ENCODE measurements at places on chromosomes 2 and 18.

GRCh38 chr2:55721596-55722215 is 28.1 kb upstream of the PNPT1 start:
- DNase-seq = no peak

GRCh38 chr2:83233326-83233725 is 1225.8 kb downstream of the SUCLG1 start:
- DNase-seq = no peak

DNA sequence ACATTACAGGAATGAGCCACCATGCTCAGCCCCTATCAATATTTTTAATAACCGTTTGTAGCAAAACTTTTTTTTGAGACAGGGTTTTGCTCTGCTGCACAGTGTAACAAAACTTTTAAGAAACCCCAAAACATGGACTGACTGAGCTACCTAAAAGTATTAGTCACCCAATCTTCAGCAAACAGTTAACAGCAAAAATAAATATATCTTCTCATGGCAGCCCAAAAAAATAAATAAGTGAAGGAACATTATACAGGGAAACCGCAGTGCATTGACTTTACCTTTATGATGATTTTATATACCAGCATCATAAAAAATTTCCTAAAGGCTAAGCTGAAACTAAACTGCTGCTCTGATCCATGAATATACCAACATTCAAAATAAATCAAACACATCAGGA is 424.6 kb downstream of the METTL4 start:
- no peak for DNase-seq

DNA sequence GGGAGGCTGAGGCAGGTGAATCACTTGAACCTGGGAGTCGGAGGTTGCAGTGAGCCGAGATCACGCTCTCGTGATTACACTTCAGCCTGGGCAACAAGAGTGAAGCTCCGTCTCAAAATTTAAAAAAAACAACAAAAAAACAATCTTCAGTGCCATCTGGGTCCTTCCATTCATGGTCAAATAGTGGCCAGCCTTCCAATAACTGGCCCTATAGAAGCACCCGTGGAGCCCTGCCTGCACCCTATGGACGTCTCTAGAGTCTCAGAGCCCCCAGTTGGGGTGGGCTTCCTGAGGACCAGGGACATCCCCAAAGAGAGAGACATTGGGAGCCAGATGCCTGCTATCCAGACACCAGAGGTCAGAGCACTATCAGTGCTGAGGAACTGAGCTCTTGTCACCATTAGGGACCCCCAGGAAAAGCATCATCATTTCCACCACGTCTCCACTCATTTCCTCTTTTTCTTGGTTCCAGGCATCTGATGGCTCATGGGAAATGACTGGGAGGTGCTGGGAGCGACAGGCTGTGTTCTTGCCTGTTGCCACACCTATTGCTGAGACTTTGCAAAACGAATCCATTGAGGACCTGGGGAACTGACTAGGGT is 9.4 kb downstream of the NEU2 start:
- DNase-seq = no peak

- no peak for DNase-seq
Observed at GRCh38 chr18:54780285-54780861, 47.9 kb upstream of the RAB27B start.

GRCh38 chr18:58254873-58255511 is 211.0 kb downstream of the NEDD4L start:
- peak; percentile 59 for DNase-seq

DNA sequence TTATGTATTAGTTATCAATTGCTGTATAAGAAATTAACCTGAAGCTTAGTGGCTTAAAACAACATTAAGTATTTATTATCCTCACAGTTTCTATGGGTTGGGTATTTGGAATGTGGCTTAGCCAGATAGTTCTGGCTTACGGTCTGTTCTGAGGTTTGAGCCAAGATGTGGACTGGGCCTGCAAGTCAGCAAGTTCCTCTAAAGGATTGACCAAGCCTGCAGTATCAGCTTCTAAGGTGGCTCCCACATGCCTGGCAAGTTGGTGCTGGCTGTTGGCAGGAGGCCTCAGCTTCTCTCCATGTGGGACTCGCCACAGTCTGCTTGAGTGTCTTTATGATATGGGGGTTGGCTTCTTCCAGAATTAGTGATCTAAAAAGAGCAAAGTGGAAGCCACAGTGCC is 45.0 kb upstream of the TCF4 start:
- no peak for DNase-seq

- DNase-seq = no peak
Observed at GRCh38 chr18:58251416-58251815, 207.4 kb downstream of the NEDD4L start.

GRCh38 chr2:227221120-227221519 is 56.7 kb downstream of the COL4A3 start:
- DNase-seq = no peak

- no peak for DNase-seq
Observed at GRCh38 chr2:172623249-172623965, 67.5 kb downstream of the PDK1 start.

DNA sequence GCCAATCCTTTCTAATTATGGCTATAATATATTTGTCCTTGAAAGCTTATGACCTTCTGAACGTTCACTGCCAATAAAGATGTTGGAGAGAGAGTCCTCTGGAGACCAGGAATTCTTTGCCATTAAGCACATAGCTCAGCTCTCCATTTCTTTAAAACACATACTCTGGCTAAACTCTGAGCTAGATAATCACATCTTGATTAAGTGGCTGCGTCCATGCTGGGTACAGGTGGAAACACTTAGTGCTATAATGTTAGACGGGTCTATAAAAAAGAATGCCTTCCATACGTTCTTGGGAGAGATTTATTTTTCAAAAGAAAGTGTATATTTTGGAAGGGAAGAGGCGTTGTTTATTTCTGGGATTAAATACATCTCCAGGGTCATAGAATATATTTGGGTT is 314.5 kb downstream of the LPIN1 start:
- no peak for DNase-seq

DNA sequence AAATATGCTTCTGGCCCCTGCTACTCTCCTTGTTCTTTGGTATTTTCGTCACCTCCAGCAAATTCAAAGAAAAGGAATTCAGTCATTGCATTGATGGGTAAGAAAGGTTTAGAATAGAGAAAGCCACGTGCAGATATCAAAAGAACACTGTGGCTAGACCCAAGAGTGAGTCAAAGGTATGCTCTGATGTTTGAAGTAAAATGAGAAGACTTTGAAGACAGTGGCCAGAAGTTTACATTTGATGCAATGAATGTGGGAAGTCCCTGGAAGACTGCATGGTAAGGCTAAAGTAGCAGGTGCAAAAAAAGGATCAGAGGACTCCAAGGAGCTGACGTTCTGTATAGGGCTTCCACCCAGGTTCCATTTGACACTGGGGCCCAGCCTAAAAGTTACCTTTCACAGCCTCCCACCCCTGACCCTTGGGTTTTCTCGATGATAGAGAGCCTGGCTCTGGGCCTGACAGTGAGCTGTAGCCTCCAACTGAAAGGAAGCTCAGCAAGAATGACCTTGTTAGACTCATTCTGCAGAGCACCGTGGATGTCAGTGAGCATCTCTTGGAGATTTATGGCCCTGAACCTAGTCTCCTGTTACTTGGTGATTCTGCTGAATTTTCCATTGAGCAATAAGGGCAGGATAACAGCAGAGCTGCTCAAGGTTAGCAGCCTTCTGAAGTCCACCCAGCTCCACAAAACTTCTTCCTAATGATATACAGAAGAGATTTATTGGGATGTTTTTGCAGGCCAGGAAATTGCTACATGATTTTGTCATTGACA is 223.7 kb upstream of the RBBP8 start:
- peak; percentile 67 for DNase-seq

DNA sequence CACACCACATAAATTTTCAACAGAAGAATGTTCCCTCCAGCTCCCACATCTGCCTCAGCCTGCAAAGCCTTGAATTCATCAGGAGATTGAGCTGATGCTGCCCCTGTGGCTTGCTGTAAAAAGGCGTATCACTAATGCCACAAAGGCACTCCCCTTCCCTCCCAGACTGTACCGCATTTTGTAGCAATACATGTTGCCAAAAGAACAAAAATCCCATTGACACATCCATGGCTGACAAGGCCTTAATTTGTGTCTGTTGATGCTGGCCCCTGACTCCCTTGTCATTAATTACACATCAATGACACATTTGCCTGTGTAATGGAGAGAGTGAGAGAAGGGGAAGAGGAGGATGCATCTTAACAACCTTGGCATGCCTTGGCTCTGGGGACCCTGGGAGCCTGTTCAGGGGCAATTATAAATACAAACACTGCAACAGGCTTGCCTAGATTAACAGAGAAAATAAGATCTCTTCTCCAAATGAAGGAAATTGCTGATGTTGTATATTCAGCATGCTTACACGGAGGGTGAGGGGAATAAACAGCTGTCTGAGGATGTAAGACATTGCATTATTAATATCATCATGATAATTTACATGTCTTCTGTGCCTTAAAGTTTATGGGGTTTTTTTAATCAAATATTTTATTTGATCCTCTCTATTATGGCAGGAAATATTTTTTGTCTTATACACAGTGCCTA is 264.0 kb downstream of the SUCLG1 start:
- no peak for DNase-seq

- DNase-seq = no peak
Observed at GRCh38 chr2:69505710-69506109, 68.5 kb upstream of the NFU1 start.

GRCh38 chr2:150585221-150585971 is 97.9 kb upstream of the RND3 start:
- DNase-seq = no peak

- no peak for DNase-seq
Observed at GRCh38 chr2:27849558-27850205, 40.5 kb downstream of the RBKS start.

DNA sequence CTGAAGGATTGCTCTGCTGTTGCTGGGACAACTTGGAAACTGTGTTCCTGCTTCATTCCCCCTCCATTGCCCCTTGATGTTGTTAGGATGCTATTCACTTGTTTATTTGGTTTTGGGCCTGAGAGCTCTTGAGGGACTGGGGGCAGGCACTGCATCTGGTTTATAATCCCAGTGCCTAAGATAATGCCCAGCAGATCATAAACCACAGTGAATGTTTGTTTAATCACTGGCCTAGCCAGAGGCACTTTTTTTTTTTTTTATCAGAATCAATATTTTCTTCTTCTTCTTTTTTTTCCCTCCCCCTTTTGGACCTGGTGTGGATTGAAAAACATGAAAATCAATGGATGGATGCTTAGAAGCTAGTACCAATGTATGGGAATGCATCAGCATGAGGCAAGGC is 38.1 kb downstream of the KCNS3 start:
- no peak for DNase-seq

GRCh38 chr18:36012891-36013290 is 40.4 kb downstream of the RMP24 start:
- no peak for DNase-seq

DNA sequence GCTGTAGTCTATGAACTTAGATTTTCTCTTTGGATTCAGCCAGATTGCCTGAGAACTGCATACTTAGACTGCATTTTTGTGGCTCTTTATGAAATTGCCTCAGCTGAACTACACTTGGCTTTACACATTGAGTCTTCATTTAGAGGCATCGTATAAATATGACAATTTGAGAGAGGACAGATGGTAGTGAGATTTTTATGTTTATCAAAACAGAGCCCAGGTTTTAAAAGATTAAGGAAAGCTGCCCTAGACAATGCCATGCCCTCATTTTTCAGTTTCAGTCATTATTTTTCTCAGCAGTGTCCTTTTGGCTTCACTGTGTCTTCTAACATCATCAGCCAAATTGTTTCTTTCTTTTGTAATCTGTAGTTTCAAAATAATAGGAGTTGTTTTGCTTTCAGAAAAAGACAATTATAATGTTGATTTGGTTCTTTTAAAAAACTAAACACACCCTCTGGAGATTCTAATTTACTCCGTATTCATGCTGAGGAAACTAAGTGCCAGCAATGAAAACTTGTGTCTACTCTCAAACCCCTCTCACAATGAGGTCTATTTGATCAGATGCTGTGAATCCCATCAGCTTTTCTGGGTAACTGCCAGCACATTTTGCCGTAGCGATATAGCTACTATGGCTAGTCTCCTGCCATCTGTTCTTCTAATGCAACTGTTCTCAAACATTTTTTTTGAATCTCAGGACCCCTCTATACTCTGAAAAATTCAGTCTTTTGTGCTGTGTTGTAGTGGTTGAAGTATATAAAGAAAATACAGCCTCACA is 46.2 kb downstream of the TWSG1 start:
- no peak for DNase-seq

DNA sequence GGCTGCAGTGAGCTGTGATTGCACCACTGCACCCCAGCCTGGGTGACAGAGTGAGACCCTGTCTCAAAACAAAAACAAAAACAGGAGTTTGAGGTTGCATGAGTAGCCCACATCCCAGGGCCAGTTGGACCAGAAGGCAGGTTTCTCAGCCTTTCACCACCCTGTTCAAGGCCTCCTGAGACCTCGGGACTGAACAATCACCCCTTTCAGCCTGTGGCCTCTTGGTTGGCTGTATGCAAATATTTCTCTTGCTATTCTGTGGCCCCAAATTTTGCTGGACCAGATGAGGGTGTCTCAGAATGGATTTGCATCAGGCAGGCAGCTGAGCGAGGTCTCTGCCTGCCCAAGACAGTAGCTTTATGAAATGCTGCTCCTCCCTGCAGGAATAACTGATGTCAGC is 56.9 kb downstream of the DPYSL5 start:
- no peak for DNase-seq

DNA sequence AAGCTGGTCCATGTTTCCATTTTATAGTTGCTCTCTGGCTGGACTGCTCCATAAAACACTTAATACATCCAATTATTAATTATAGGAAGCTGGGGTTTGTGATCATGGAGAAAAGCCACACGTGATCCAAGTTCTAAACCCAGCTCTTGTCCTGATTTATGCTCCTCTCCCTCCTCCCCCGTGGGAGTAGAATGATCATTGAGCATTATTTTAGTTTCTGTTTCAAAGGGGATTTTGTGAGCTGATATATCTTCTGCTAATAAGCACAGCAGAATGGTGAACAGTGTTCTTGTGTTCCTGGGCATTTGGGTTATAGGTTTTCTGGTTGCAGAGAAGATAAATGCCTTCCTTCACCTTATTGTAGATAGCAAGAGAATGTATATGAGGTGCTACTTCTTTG is 135.7 kb upstream of the TMEM200C start:
- DNase-seq = no peak

DNA sequence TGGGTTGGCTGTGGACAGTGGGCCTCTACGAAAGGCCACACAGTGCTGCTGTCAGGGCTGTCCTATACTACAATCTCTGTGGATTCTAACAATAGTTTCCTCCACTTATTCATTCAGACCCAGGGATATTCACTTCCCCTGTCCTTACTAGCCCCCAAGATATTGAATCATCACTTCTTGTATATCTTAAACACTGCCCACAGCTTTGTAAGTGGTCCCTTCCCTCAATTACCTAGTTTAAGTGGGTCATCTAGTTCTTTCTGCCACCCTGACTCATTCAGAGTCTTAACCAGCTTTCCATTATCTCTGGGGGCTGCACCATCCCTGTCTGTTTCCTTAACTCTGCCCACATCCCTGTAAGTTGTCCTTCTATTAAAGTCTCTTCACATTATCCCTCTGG is 69.2 kb downstream of the CD28 start:
- DNase-seq = no peak

- peak; percentile 21 for DNase-seq
Observed at GRCh38 chr2:221444106-221444505, 128.0 kb downstream of the EPHA4 start.

Measured in kidney glomerular epithelial cell (primary cell).